ENCODE measurements at places on chromosomes 5 and 9. TPM values are rescaled to one million over a fixed set of nuclear protein-coding genes. Genes with fewer than 3 reads are reported as not detected.

DNA sequence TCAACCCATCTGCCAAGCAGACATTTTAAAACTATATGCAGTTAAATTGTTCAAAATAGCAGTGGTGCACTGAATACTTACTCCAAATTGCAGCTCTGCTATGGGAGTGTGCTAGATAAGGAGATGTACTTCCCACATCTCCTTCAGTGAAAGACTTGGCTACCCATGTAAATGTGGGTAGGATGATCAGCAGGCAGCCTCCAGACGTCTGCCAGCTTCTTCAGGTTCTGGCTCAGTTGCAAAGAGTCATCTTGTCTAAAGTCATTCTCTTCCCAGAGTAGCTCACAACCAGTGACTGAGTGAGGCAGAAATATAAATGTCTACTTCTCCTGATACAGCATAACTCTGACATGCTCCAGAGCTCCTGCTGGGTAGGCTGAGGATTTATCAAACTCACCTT lies 1050.0 kb upstream of the CDH10 start:
- H3K36me3 ChIP-seq = no peaks in the 10 kb centered on the region

DNA sequence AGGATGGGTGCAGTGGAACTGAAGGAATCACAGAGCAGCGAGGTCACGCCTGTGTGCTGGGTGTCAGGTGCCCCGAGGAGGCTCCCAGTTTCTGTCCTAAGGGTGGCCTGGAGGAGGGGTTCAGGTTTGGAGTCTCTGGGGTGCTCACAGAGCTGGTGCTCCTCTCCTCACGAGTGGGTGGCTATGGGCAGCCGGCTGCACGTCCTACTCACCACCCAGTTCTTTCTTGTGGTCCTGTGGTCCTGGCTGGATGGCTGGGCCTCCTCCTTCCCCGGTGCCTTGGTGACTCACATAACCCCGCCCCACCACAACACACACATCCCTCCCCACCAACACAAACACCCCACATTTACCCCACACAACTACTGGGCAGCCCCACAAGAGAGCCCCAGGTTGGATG lies 9.9 kb upstream of the PTGS1 start:
- no peak overlapping the region for H3K27ac ChIP-seq
- no peak overlapping the region for H3K4me3 ChIP-seq
- H3K4me1 ChIP-seq = no peaks in the 10 kb centered on the region
- no peak for DNase-seq
- no peaks in the 10 kb centered on the region for H3K36me3 ChIP-seq

The TAS2R1 gene
- not detected for total RNA-seq

The FOXD4L3 gene
- total RNA-seq = not detected

Data from Panc1 (cell line).